ENCODE measurements at places on chromosomes 2 and 18. TPM values are rescaled to one million over a fixed set of nuclear protein-coding genes. Genes with fewer than 3 reads are reported as not detected.

ANKRD62 gene
- total RNA-seq = not detected

HPCAL1 gene
- total RNA-seq = 71.6 TPM

NCK2 gene
- total RNA-seq = 39.2 TPM

ANKRD29 gene
- total RNA-seq = 5.2 TPM

YES1 gene
- total RNA-seq = 270 TPM

FZD7 gene
- total RNA-seq = 0.29 TPM

POTEC gene
- total RNA-seq = not detected

KIF5C gene
- total RNA-seq = 0.29 TPM
